Myocyte (in vitro differentiated cells): ENCODE measurements at places on chromosomes 16 and 17. TPM values are rescaled to one million over a fixed set of nuclear protein-coding genes. Genes with fewer than 3 reads are reported as not detected.

The DNAI2 gene
- total RNA-seq, result not detected in 2 replicates

DNA sequence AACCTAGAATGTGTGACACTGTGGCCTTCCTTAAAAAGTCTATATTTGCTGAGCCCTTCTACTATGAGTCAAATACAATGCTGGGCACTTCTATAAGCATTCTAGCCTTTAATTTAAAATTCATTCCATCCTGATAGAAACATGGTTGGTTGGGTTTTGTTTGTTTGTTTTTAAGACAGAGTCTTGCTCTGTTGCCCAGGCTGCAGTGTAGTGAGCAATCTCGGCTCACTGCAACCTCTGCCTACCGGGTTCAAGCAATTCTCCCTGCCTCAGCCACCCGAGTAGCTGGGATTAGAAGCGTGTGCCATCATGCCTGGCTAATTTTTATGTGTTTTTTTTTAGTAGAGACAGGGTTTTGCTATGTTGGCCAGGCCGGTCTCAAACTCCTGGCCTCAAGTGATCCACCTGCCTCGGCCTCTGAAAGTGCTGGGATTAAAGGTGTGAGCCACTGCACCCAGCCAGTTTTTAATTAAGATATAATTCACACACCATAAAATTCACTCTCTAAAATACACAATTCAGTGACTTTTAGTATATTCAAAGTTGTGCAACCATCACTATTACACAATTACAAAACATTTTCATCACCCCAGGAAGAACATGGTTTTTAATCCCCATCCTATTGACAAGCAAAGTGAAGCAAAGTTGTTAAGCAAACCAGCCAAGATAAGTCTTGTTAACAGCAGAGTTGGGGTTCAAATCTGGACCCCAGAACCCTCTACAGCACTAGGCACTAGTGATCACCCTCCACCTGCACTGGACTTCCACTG lies 42.8 kb downstream of the CMTM4 start:
- no peak for DNase-seq

The YBX2 gene
- 4.1 and 9.6 TPM in 2 replicates for total RNA-seq

The CD300H gene
- not detected in 2 replicates for total RNA-seq

The MT1A gene
- total RNA-seq, result not detected in 2 replicates

GRCh38 chr17:6660101-6660500 lies 8.5 kb downstream of the C17orf100 start:
- DNase-seq, result no peak

The PDILT gene
- not detected in 2 replicates for total RNA-seq

DNA sequence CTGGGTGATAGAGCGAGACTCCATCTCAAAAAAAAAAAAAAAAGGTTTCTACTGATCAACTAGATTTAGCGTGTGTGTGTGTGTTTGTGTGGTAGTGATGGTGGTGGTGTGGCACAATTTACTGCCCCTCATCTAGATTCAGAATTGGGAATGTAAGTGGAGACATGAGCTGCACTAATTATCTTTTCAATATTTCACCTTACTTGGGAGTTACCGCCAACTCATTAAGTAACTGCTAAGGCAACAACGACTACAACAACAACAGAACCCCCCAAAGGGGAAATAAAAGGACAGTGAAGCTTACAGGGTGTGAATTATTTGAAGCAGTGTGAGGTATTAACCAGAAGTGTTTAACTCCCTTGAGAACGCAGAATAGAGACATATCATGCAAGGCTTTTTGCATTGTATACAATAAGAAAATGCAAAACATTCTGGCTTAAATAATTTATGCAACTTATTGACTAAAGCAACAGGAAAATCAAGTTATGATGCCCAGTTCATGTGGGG lies 180.5 kb downstream of the SHISA9 start:
- no peak for DNase-seq

- no peak for DNase-seq
Measured at GRCh38 chr16:80604600-80605355, 64.0 kb downstream of the DYNLRB2 start.

The B4GALNT2 gene
- not detected in 2 replicates for total RNA-seq
